CD4-positive, alpha-beta T cell treated with Interleukin-6 for 4 hours (primary cell): ENCODE measurements at places on chromosomes 3 and 15.

GRCh38 chr3:97979610-97980009 is 7.4 kb upstream of the RIOX2 start:
- DNase-seq, result no peak

DNA sequence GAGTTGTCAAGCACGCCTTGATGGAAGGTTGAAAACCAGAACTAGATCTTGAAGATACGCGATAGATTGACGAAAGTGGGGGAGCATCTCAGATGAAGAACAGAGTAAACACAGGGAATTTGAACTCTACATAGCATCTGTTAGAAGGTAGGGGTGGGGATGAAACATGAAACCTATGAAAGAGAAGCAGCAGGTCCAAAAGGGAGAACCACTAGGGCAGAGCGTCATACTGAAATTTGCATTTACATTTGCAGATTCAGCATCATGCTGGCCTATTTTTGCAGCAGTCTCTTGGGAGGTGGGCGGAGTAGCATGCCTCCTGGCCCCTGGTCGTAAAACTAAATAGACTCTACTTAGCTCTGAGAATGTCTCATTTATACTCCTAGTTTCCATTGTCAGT is 46.1 kb upstream of the RASGRP1 start:
- DNase-seq, result no peak

DNA sequence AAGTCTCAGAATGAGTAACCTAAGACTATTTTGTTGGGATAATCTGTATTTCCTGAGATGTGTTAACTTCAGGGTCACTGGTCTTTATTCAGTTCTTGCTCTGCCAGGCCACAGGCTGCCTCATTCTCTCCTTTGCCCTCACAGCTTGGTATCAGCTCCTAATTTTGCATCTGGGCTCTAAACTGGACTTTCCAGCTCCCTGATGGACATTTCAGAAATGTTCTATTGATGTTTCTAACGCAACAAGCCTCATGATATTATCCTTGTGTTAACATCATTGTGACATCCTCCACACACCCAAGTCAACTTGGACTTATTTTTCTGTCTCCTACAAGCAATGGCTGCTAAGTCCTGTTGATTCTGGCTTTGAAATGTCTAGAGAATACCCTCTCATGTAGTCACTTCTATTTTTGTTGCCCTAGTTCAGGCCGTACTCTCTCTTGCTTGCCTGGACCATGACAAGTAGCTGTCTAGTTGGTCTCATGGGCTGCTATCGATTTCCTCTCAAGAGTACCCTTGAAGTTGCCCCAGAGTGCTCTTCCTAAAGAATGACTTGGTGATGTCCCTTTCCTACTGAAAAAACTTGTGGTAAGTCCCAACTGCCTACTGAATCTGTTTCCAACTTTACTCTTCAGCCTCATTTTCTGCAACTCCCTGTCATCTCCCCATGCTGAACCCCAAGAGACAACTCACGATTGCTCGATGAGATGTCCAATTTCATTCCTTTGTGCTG is 52.7 kb downstream of the CHST2 start:
- no peak for DNase-seq

DNA sequence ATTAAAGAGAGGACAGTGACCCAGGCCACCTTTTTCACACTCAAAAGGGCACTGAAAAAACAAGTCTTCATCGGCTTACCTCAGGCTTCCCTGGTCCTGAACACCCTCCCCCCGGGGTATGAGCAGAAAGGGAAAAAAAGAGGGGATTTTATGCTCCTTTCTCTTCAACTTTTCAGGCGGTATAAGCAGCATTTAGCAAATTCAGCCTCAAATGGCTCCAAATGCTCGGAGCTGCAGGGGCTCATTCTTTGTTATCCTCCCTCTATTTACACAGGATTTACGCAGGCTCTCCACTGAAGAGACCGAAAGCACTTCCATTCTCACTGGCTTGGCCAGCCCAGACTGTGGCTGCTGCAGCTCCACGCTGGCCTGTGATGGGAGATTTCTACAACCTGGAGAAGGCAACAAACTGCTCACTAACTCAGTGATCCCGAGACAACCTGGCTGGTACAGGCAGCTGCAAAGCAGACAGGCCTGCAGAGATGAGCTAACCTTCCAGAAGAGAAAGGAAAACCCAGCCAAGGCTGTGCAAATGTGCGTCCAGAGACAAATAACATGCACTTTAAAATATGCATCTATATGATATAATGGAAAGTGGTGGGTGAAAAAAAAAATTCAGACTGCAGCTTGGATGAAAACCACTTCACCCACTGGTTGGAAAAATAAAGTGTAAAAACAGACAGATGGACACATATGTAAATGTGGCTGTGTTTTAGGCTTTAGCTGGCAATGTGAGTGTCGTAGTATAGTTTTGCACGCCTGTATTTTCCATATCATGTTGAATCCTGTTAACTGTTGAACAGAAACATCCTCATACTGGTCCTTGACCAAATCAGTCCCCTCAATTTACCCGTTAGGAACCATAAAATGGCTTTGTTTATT is 54.2 kb downstream of the MEIS2 start:
- no peak for DNase-seq

- no peak for DNase-seq
Measured at GRCh38 chr3:16126634-16127033, 47.8 kb upstream of the GALNT15 start.

GRCh38 chr3:29099775-29100174 is 181.1 kb upstream of the RBMS3 start:
- no peak for DNase-seq
